CD8-positive, alpha-beta T cell (primary cell): ENCODE measurements at places on chromosomes 1 and 21. TPM values are rescaled to one million over a fixed set of nuclear protein-coding genes. Genes with fewer than 3 reads are reported as not detected.

GRCh38 chr1:39282537-39283216, 78.2 kb downstream of the MACF1 start:
- DNase-seq = no peak

DNA sequence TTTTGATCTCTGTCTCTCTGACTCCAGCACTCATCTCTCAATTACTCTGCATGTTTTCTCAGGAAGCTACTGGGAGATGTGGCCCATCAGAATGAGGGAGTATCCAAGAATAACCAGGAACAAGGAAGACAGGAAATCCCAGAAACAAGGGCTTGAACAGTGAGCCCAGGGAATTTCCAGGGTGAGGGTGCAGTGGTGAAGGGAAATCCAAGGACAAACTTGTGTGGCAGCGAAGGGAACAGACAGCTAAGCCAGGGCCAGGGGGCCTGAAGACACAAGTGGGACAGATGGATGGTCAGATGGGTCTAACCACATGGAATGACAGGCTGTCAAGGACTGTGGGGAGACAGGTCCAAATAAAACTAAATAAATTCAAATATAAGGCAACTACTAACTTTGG, 121.8 kb upstream of the ERRFI1 start:
- DNase-seq = no peak

DNA sequence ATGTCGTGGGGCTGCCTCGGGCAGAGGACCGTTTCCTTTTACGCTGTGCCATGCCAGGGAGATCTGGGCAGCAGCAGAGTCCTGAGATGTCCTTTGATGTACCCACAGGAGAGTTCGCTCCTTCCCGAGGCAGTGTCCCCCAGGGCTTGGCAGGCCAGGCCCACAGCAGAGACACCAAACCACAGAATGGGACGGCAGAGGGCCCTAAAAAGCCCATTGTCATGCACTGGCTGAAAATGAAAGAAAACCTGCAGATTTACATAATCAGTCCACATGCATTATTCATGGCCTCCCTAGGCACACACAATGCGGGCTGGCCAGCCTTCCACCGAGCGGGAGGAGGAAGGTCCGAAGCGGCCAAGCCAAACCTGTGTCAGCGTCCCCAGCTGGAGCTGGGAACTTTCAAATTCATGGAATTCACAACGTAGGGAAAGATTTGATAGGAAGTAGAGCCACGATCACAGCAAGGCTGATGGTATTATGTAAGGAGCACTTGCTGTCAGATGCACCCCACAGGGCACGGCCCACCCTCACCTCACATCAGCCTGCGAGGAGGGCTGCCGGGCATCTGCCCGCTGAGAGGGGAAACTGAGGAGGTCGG, 25.3 kb upstream of the EFHD2 start:
- no peak for DNase-seq

GRCh38 chr1:39499668-39500067, 8.2 kb downstream of the BMP8A start:
- DNase-seq = no peak

GRCh38 chr21:26800001-26800400, 45.2 kb downstream of the ADAMTS1 start:
- DNase-seq = no peak

DNA sequence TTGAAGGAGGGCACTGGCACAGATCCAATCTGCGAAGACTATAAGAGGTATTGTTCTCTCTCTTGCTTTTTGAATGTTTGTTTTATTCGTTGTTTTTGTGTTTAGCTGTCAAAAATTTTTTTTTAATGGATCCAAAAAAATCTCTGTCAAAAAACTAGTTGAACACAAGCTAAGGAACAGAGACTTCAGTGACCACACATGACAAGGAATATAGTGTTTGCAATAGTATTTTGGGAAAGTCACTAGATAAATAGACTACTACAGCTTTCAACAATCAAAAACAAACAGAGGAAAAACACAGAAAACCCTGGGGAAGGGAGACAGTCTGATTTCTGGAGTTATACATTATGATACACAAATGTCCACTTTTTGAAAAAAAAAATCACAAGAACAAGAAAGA, 36.9 kb upstream of the COA6 start:
- no peak for DNase-seq

- DNase-seq = no peak
Measured at GRCh38 chr21:27429710-27430341, 462.9 kb upstream of the ADAMTS5 start.

- DNase-seq = no peak
Measured at GRCh38 chr1:92701147-92701546, 83.8 kb downstream of the EVI5 start.

- no peak for DNase-seq
Measured at GRCh38 chr1:221891708-221892107, 149.8 kb upstream of the DUSP10 start.

GRCh38 chr1:184392779-184393522, 6.1 kb downstream of the C1orf21 start:
- DNase-seq = no peak

GRCh38 chr1:40096646-40096976, 441 bp downstream of the PPT1 start:
- no peak for DNase-seq

GRCh38 chr1:230306169-230306568, 120.0 kb downstream of the PGBD5 start:
- DNase-seq = no peak

DNA sequence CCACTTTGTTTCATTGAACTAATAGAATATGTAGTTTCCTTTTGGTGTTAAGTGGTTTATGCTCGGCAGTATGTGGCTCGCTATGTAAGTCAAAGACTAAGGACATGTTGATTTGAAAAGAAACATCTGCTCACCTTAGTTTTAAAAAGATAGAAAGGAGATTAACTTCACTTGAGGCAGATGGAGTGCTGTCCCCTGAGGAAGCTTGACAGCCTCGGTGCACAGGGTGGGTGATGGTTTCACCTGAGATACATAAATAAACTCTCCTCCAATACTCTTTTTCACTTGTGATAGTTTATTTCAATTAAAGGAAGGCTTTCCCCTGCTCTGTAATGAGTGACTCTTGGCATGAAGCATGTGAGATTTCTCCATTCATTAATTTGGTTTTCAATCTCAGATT, 70.8 kb upstream of the FMN2 start:
- DNase-seq = no peak

- DNase-seq = peak; percentile 29
Measured at GRCh38 chr21:44552136-44552535, 831 bp upstream of the KRTAP10-2 start.

- no peak for DNase-seq
Measured at GRCh38 chr21:44399955-44400790, 46.8 kb downstream of the TRPM2 start.

GRCh38 chr1:229037806-229038405, 233.0 kb upstream of the RAB4A start:
- DNase-seq = no peak

DNA sequence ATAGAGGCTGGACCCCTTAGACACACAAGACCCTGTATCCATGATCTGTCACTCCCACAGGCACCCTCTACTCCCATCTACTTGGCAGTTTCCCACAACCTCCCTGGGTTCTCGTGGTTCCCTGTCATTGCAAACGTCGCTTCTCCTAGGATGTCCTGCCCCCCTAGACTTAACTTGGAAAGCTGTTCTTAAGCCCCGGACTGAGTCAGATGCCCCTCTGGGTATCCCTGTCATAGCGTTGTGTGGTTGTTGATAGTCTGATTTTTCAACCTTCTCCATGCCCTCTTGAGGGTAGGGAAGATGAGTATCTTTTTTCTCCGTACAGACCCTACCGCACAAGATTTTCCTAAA, 11.8 kb downstream of the RCC1 start:
- DNase-seq = no peak

GRCh38 chr1:227886993-227887696, 60.6 kb downstream of the WNT9A start:
- DNase-seq = peak; percentile 68

The C1QTNF12 gene
- total RNA-seq = 3.2 TPM

The MPL gene
- total RNA-seq = not detected

The OLFM3 gene
- not detected for total RNA-seq

The IL19 gene
- total RNA-seq = not detected

The ADORA1 gene
- total RNA-seq = not detected
